ENCODE measurements at places on chromosomes 4 and X.

DNA sequence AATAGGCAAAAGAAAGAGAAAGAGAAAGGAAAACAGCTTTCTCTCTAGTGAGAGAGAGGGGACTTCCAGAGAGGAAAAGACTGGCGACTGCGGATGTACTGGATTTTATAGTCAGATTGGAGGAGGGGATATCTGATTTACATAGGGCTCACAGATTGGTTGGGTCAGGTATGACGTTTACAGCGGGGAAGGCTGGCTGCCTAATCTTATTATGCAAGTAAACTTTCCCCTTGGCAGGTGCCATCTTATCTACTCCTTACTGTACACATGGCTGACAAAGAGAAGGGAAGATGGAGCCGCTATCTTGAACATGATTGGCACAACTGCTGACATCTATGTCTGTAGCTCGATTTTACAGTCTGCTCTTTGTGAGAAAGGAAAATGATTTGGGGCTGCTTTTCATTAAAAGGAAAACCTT lies 25.4 kb downstream of the RBPJ start:
- DNase-seq, result no peak

- DNase-seq, result no peak
Observed at GRCh38 chr4:184461711-184462441, 12.5 kb downstream of the IRF2 start.

DNA sequence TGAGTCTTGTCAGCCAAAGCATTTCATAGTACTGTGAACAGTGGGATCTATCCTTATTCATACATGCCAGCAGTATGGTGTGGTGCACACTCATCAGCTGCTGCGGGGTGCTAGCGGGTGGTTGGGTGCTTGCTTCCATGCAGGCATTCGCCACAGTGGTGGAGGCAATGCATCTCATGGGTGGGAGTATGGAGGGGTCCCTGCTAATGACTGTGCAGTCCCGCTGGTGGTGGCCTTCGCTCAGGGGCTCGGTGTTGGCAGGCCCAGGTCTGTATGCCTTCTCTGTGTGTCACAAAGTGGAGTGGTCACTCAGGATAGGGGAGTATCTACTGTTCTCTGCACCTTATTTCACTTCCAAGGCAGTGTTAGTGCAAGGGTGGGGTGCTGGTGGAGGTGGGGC lies 122.6 kb downstream of the POU3F4 start:
- DNase-seq, result no peak

GRCh38 chr4:123812066-123812390 lies 415.4 kb downstream of the SPRY1 start:
- no peak for DNase-seq

DNA sequence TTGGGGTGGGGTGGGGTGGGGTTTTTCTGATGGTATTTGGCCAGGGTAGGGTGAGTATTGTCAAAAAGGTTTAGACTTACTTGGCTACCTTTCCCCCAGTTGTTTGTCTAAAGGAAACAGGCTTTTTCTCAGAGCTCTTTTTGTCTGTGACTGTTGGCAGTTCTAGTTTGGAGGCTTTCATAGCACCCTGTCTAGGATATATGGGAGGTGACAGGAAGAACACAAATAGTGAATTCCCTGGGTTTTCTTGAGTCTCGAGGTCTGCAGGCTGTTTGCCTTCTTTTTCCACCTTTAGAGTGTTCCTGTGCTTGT lies 13.5 kb downstream of the RPS6KA3 start:
- no peak for DNase-seq

Data from NCI-H187 treated with DMSO at 0.1 percent for 48 hours (cell line).